ENCODE measurements at places on chromosomes 12 and 14. TPM values are rescaled to one million over a fixed set of nuclear protein-coding genes. Genes with fewer than 3 reads are reported as not detected.

The OR6C65 gene
- not detected for total RNA-seq

DNA sequence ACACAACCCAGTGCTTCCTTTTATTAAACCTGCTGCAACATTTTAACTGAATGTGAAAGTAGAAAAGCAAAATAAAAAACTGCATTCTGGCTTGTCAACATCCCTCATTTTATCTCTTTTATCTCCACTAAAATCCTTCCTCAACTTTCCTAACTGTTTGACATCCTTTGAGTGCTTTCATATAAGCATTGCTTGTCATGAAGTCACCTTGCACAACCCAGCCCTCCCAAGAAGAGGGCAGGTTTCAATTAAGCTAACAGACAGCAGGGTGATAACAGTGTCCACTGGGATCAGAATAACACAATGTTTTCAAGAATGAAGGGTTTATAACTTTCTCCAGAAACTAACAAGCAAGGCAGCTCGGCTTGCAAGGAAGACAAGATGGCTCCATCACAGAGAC, 16.3 kb upstream of the TSPAN8 start:
- DNase-seq, result no peak

DNA sequence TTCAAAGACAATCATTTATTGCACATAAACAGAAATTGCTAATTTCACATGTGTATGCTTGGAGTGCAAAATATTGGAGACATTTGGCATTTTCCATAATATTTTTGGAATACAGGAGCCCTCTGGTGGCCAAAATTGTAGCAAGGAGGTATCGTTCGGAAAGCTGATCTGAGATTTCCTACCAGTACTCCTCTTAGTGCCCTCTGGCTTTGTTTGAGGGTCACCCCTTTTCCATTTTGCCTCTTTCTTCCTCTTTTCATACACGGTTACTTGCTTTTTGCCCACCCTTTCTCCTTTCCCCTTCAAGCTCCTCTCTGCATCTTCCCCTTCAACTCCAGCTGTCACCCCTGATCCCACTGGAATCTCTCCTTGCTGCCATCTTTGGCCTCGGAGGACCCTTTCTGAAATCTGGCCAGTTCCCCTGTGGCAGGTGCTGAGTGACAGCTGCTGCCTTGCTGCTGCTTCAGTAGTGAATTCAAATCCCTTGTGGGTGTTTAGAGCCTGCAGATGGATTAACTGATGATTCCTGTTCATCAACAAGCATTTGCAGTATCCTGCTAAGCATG, 164.6 kb upstream of the PARP11 start:
- no peak for DNase-seq

The RNASE3 gene
- total RNA-seq, result not detected

DNA sequence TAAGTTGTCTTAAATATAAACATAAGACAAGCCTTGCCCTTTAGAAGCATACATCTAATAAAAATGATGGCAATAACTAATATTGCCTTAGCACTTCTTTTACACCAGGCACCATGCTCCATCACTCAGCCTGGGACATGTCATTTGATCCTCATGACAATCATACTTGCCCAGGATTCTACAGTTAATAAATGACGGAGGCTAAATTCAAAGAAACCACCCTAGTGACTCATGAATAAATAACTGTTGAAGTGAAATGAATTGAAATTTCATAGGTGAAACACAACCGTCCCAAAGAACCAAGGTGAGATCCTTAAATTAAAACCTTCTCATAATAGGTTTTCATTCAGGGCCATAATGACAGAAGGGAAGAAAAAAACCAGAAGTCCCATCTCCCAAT, 89.5 kb downstream of the GRIN2B start:
- DNase-seq, result no peak

DNA sequence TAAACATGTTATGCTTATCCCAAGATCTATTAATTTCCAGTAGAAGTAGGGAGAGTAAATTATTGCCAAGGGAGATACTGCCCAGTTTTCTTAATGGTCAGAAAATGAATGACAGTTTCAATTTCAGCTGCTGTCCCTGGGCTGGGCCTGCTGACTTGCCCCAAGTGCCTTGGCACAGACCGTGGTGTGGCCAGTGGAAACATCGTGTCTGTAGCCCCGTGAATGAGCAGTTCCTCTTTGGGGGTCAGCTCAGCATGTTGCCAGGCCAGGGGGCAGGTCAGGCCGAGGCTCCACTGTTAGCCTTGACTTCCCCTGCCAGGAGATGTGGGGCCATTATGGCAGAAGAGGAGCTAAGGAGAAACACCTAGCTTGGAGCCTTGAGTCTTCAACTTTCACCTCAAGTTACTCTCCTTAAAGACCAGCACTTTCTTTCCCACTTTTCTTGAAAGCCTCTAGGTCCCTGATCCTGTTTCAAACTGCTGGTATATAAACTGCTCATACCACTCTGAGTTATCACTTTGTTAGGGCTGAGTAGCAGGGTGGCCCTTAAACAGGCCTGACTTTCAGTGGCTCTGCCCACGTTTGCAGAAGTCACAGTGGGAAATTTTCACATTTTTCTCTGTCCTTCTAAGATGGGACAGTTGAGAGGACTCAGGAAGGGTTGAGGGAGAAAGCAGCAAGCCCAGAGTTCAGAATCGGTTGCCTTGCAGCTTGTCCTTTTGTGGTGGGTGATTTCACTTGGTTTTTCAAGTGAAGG, 73.2 kb downstream of the SUSD6 start:
- DNase-seq, result no peak

DNA sequence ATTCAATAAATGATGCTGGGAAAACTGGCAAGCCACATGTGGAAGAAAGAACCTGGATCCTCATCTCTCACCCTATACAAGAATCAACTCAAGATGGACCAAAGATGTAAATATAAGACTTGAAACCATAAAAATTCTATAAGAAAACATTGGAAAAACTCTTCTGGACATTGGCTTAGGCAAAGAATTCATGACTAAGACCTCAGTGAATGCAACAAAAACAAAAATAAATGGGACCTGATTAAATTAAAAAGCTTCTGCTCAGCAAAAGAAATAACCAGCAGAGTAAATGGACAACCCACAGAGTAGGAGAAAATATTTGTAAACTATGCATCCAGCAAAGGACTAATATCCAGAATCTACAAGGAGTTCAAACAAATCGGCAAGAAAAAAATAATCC, 24.6 kb downstream of the ATG2B start:
- DNase-seq, result no peak

GRCh38 chr14:61535458-61535857, 159.9 kb upstream of the HIF1A start:
- peak; percentile 34 for DNase-seq

DNA sequence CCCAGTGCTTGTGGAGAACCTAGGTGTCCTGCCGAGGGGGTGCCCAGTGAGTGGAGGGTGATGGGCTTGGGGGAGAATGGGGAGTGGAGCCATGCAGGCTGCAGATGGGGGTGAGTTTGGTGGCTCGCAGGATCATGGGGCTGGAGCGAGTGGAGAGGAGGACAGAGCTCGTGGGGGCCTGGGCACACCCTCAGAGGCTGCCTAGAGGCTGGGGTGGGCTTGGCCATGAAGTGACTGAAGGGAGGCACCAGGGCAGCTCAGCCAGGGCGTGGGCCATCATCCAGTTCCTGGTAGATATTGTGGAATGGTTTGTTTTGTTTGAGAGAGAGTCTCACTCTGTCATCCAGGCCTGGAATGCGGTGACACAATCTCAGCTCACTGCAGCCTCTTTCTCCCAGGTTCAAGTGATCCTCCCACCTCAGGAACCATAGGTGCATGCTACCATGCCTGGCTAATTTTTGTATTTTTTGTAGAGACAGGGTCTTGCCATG, 43.4 kb upstream of the AMN start:
- DNase-seq, result peak; percentile 70

The MMP14 gene
- 156 TPM for total RNA-seq

The SLC17A8 gene
- not detected for total RNA-seq

DNA sequence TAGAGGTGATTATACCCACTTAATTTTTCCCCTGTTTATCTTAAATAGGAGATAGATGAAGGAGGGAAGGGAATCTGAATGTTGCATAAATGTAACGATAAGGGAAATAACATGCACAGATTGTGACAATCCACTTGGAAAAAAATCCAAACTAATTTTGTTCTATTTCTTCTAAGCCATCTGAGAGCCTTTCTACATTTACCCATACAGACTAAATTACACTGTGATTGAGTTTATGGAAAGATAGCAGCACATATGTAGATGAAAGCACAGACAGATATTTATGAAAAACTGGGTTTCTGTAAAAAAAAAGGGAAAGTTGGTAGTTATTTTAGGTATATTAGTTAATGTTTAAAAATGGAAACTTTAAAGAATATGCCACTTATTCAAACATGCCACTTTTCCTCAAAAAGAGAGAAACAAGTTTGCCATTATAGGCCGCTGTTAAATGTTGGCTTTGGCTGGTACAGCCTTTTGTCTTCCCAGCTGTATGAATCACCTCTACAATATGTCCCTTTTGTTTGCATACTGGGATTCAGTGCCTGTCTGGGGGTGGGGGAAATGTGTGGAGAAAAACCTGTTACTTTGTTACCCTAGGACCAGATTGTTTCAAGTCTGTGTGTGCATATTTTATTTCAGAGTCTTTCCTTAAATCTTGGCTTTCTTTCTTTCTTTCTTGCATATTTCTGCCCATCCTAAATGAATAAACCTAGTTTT, 470.2 kb upstream of the LMO3 start:
- DNase-seq, result no peak

- DNase-seq, result no peak
Measured at GRCh38 chr12:97127061-97127460, 220.0 kb downstream of the NEDD1 start.

DNA sequence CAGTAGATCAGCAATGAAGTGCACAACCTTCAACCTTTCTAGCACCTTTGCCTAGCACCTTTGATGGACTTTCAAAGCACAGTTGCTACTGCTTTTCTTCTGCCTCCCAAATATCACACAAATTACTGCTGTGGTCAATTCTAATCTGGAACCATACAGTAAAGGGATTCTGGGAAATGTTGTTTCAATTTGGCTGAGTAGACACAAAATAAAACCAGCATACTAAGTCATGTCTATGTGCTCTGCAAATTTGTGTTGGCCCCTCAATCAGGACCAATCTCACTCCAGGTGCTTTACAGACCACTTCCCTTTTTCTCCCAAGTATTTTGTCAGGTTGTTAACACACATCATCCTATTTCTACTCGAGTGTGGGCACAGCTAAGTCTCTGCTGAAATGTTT, 38.3 kb upstream of the ADAMTS20 start:
- no peak for DNase-seq

The EPYC gene
- not detected for total RNA-seq

The SMCO3 gene
- 0.34 TPM for total RNA-seq

- DNase-seq, result no peak
Measured at GRCh38 chr14:97945631-97946030, 1148.4 kb downstream of the VRK1 start.
